ENCODE measurements at places on chromosomes 1 and 21. TPM values are rescaled to one million over a fixed set of nuclear protein-coding genes. Genes with fewer than 3 reads are reported as not detected.

Gene PCP4
- not detected for total RNA-seq

DNA sequence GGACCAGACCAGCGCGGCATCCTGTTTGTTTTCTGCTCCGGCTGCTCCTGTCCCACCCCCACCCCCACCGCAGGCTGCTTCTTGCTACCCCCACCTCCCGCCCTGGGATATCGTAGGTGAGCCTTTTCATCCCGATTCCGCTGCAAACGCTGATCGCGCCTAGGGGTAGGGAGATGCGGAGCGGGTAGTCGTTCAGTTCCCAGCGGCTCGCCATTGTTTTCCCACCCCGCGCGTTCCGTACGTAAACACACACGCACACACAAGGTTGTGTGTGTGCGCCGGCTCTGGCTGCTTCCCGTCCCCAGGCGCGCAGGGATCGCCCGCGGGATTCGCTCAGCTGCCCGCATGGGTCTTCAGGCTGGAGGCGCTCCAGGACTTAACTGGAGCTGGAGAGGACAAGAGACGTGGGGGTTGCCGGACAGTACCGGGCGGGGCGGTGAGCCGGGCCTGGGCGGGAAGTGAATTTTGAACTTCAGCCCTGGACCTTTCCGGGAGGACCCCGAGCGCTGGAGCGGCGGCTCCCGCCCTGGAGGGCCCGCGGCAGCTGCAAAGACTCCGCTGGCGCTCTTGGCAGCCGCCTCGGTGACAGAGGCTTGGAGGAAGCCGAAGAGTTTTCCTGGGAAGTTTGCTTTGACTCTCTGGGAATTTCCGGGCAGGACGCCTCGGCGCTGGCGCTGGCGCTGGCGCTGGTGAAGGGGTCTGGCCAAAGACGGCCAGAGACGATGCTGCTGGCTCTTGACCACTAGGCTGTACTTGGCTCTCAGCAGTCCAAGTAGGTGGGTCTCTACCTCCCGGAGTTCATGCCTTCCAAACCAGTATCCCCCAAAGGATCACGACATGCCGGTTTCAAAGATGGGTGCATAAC is 1.6 kb downstream of the SOX13 start:
- DNase-seq, result no peak

DNA sequence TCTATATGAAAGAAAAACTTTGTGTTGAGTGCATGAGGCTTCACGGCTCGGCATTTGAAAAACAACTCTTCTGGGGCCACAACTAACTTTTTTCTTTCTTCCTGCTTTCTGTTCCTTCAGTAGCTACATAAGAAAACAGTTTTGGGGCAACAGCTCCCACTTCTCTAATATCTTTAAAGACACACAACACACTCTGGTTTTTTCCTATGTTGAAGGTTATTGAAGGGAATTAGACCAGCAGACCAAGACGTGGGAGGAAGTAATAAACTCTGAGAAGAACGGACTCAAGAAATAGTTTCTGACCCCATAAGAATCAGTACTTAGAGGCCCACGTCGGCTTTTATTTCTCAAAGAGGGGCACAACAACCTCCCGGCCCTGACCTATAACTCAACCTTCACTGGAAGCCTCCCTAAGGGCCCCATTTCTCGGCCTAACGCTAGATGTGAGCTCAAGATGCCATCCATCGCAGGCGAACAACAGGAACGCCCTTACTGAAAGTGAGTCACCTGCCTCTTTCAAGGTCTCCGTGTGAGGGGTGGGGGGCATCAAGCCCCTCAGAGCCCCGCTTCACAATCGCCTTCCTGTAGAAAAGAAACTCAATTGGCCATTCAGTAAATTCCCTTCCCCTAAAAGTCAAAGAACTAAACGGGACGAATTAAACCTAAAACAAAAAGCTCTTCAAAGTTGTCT is 844 bp downstream of the ZMYM6 start:
- DNase-seq, result no peak

- no peak for DNase-seq
Measured at GRCh38 chr1:239723776-239724367, 337.5 kb downstream of the CHRM3 start.

- no peak for DNase-seq
Measured at GRCh38 chr1:200588698-200589097, 31.9 kb downstream of the KIF14 start.

DNA sequence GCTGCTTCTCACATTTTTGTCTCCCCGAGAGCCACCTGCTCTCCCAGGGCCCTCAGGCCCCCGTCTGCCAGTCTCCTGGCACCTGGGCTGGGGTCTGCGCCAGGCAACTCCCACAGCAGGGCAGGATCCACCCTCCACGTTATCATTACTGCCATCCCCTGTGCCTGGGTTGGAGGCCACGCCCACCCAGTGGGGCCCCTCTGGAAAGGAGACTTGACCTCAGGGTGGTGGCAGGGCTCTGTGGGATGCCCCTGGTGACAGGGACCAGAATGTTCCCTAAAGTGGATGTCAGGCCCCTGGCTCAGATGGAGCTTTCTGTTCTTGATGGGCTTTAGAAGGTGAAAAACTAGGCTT is 66.6 kb downstream of the SKI start:
- no peak for DNase-seq

- no peak for DNase-seq
Measured at GRCh38 chr1:186420923-186421322, 40.0 kb downstream of the PDC start.
